B cell (primary cell): ENCODE measurements at places on chromosomes 7 and 10. TPM values are rescaled to one million over a fixed set of nuclear protein-coding genes. Genes with fewer than 3 reads are reported as not detected.

DNA sequence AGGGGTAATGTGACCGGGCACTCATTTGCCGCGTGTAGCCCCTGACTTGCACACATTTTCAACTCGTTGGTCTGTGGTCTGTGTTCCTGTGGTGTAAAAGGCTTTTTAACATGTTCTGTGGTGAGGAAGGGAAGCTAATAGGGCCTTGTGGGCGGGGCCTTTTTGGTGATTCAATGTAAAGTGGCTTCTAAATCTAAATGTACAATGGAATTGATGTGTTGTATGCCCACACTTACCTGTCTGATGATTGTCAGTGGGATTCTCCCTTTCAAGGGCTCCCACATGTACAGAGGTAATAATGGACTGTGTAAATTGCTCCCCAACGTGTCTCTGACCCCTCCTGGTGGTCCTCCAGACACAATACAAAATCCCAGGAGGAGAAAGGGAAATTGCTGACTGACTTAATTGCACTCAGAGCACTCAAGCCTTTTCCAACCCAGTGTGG, 43.1 kb upstream of the GATAD1 start:
- DNase-seq: no peak

Gene COL17A1
- not detected in 2 replicates for total RNA-seq

Gene ANKRD30A
- not detected in 2 replicates for total RNA-seq

- peak; percentile 52 for DNase-seq
Observed at GRCh38 chr10:17737027-17737965, 14.7 kb upstream of the TMEM236 start.

- DNase-seq: no peak
Observed at GRCh38 chr7:108440613-108441012, 15.6 kb downstream of the NRCAM start.

Gene MNX1
- total RNA-seq: not detected in 2 replicates

DNA sequence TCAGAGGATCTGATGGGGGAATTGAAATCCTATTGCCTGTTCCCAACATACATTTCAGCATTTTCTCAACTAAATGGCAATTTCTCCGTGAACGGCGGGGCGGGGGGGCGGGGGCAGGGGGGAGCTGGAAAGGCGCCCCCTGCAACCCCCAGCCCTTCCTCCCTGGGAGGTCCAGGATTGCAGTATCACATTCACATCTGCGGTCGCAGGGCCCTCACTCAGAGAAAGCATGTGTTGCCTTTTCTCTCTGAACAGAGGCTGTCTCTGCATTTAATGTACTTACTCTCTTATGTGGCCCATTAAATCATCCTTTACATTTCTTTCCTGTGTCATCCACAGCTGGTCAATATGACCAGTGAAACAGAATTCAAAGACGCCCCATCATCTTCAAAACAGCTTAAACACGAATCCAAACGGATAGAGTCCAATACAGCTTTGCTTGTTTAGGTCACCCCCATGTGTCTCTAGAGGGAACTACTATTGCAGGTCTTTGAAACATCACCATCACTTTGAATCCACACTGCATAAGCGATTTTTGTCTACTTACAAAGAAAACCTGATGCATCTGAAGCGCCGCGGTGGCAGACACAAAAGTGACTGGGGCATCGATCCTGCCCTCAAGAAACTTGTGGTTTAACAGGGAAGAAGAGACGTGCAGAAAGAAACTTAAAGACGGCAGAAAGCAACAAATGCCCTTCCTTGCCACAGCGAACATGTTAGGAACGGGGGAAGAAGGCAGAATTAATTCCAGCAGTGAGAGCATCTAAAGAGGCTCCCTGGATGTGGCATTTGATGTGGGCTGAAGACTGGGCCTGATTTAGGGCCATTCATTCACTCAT, 17.0 kb upstream of the ECHDC3 start:
- peak; percentile 79 for DNase-seq

Gene ACTA2
- total RNA-seq: 1.6 and 1.8 TPM in 2 replicates
